NCI-H1417 (cell line): ENCODE measurements at places on chromosomes 1 and 21.

DNA sequence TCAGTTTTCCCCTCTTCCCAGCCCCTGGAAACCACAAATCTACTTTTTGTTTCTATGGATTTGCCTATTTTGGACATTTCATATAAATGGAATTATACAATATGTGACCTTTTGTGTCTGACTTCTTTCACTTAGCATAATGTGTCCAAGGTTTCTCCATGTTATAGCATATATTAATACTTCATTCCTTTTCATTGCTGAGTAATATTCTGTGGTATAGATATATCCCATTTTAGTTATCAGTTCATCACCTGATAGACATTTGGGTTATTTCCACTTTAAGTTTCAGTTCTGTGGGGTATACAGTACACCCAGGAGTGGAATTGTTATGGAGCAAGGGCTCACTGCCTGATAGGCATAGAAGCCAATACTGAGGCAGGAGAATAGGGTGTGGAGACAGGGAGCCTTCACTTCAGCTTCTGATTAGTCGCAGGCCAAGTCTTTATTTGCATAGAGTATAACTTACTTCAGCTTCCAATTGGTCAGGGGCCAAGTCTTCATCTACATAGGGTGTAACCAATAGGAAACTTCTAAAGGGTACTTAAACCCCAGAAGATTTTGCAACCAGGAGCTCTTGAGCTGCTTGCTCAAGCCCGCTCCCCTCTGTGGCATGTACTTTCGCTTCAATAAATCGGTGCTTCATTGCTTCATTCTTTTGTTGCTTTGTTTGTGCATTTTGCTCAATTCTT lies 8.3 kb upstream of the NVL start:
- DNase-seq, result no peak

DNA sequence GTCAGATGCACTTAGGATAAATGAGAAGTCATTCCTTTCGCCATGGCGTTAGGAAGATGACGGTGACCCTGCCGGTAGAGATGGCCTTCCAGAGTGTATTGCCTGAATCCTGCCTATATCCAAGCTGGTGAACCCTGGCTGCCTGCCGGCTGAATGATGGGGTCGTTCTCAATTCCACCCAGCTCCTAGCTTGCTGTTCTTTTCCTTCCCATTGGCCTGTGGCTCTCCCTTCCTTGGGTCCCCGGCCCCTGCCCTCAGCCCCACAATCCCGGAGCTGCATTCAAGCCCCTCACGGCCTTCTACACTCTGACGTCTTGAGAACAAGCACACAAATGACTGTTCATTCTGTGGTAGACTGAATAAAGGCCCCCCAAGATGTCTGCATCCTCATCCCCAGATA lies 28.2 kb upstream of the ZBTB21 start:
- no peak for DNase-seq

- DNase-seq, result no peak
These were observed 23.9 kb upstream of the CCDC190 start for GRCh38 chr1:162884831-162885230.

- DNase-seq, result no peak
These were observed 5.9 kb downstream of the TRAPPC3 start for GRCh38 chr1:36143424-36143823.
